ENCODE measurements at places on chromosomes 12 and 14.

DNA sequence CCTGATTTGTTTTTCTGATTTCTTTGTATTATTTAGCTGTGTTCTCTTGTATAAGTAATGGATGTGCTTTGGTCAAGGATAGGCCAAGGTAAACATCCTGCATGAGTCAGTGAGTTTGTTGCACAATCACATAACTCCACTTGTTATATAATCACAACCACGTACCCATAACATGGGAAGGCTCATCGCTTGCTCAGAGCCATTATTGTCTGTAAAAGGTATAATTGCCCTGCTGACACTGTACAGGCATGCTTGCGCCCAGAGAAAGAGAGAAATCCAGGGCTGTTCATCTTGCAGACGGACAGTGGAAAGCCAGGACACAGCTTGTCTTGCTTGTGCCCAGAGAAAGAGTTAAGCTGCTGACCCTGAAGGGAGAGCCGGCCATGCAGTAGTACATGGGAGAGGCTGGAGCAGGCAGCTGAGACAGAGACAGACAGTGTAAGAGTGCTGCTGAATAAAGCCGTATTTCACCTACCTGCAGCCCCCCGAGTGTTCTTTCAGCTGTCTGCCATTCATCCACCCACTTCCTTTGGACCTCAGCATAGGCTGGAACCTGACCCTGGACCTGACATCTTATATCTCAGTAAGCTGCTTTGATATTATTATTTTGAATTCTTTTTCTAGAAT is 174.7 kb upstream of the DAAM1 start:
- DNase-seq, result no peak

GRCh38 chr12:106226884-106227640 is 20.8 kb downstream of the CKAP4 start:
- DNase-seq, result no peak

- DNase-seq, result peak; percentile 60
Measured at GRCh38 chr14:24329736-24330135, 5.1 kb downstream of the ADCY4 start.

DNA sequence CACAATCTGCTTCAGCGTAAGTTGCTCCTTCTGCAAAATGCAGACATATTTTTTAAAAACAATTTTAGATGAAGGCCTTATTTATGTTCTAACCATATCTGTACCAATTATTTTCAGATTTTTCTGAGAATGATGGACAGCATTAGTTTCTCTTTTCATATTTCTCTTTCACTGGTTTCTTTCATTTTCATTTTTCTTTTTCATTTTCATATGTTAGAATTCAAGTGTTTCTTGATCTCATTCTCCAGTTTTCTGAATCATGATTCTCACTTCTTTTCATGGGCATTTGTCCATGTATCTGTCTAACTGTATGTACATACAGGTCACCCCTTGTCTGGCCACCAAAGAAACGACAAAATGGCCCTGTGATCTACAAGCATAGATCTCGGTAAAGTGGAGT is 346.6 kb downstream of the NAV3 start:
- no peak for DNase-seq

DNA sequence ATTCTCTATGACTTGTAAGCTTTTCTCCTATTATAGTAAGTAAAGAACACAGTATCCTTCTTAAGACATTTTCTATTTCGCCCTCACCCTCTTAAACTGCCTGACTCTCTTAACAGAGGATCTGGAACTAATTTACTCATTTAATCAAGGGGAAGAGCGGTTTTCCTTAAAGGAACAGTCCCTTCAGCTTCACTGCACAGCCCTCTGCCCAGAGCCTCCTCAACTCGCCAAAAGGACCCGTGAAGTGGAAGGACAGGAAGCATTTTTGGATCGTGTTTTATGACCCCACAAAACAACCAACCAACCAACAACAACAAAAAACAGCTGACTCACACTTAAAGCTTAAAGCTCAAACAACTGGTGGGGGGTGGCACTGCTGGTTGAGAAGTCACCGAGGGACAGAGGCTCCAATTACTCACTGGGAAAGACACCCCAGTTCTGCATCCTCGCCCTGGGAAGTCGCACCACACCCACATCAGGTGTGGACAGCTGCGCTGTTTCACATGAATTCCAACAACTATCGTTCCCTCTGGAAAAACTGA is 35.7 kb downstream of the NID2 start:
- no peak for DNase-seq

GRCh38 chr12:20028033-20028432 is 340.3 kb upstream of the PDE3A start:
- no peak for DNase-seq

- no peak for DNase-seq
Measured at GRCh38 chr12:104719700-104720338, 238.3 kb downstream of the SLC41A2 start.

- peak; percentile 88 for DNase-seq
Measured at GRCh38 chr12:43835656-43836474, at the start of gene TMEM117. Gene TMEM117 (plus strand): TSS chr12:43836081.

GRCh38 chr14:59301354-59301753 is 112.9 kb downstream of the DAAM1 start:
- no peak for DNase-seq

DNA sequence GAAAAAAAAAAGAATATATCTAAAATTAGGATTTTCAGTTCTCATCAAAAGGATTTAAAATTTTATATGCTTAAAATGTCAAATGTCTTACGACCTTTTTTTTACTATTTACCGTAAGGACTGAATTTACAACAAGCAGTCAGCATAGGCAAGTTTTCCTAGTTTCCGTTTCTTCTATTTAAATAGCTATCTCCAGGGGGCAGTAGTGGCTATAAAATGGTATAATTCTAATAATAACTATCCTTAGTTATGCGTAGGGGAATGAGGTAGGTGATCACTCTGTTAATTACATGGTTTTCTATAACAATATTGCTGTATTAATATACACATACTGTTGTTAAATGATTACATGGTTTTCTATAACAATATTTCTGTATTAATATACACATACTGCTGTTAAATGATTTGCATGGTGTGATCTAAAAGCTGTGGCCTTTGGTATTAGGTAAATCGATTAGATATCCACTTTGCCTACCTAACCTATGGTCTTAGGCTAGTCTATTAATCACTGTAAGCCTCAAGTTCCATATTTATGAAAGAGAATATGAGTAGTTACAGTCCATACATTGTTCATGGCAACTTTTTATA is 217.7 kb upstream of the PDZRN4 start:
- no peak for DNase-seq

GRCh38 chr14:78005325-78005724 is 164.8 kb upstream of the NRXN3 start:
- no peak for DNase-seq

- no peak for DNase-seq
Measured at GRCh38 chr12:105907982-105908381, 230.8 kb downstream of the NUAK1 start.

DNA sequence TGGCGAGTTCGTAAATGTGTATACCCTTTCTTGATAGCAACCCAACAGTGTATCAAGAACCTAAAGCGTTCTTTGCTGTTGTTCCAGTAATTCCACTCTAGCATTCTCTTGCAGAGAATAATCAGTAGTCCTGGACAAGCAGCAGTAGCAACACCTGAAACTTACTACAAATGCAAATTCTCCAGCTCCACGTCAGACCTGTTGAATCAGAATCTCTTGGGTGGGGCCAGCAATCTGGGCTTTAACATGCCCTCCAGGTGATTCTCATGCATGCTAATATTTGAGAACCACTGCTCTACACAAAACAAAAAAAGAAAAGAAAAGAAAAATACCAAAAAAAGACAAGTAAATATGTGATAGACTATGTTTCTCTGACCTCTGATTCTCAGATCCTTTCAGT is 10.1 kb downstream of the PTGDR start:
- DNase-seq, result no peak

DNA sequence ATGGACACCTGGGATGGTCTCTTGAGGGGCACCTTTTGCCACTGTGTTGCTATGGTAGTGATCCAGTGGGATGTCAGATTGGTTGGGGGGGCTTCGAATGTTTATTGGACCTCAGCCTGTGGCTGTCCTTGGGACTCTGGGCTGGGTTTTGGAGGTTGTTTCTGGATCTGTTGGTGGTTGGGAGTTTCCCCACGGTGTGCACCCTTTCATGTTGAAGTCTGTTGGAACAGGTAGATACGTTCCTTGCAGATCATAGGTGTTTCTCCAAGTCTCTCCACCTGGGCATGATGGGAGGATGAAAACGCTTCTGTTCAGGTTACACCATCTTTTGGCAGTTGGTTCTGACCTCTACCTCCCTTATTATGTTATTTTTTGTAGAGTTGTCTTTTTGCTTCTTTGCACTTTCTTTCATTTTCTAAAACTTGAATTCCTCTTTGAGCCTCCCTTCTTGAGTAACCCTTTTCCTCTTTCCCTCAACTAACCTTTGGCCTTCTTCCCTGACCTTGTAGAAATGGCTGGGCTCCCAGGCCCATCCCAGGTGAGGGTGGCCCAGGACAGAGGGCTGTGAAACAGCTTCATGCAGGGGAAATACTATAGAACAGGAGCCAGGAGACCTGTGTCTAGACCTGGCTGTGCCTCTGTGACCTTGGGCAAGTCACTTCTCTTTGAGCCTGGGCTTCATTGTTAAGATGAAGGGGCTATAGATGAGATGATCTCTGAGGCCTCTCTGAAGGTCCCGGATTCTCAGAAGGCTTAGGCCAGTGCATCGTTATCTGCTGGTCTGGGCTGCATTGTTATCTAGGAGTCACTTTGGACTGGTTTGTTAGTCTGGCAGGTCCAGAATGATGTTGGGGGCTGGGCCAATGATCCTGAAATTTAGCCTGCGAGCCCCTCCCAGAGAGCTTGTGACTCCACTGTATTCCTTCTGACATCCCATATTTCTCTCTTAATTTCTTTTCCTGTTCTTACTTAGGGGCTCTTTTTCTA is 2.0 kb downstream of the ATN1 start:
- no peak for DNase-seq

GRCh38 chr12:94416613-94417012 is 43.1 kb downstream of the CEP83 start:
- DNase-seq, result no peak

- DNase-seq, result no peak
Measured at GRCh38 chr12:95701275-95701674, 89.3 kb downstream of the NTN4 start.

- DNase-seq, result no peak
Measured at GRCh38 chr12:125220404-125221273, 155.4 kb downstream of the AACS start.

GRCh38 chr12:118183711-118184110 is 47.8 kb downstream of the PEBP1 start:
- DNase-seq, result no peak

DNA sequence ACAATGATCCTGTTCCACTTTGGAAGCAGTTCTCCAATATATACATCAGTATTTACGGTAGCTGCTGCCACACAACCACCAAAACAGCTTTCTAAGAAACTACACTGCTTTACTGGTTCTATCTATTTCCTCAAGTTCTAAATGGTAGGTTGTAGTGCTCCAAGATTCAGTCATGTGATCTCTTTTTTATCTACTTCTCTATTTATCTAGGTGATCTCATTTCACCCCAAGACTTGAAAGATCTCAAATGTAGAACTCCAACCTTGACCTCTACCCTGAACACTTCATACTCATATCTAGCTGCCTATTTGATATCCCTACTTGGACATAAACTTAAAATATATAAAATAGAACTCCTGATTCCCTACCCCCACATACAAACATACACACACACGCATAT is 133.9 kb upstream of the RAP1B start:
- no peak for DNase-seq

DNA sequence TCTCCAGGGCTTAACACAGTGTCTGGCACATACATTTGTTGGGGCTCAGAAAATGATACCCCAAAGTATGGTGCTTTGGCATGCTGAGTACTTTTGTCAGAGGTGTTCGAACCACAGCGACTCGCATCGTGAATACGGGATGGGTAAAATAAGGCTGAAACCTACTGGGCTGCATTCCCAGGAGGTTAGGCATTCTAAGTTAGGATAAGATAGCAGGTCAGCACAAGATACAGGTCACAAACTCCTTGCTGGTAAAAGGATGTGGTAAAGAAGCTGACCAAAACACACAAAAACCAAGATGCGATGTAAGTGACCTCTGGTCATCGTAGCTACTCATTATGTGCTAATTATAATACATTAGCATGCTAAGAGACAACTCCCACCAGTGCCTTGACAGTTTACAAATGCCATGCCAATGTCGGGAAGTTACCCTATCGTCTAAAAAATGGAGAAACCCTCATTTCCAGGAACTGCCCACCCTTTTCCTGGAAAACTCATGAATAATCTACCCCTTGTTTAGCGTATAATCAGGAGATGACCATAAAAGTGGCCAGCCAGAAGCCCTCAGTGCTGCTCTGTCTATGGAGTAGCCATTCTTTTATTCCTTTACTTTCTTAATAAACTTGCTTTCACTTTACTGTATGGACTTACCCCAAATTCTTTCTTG is 3.3 kb upstream of the AEBP2 start:
- no peak for DNase-seq

DNA sequence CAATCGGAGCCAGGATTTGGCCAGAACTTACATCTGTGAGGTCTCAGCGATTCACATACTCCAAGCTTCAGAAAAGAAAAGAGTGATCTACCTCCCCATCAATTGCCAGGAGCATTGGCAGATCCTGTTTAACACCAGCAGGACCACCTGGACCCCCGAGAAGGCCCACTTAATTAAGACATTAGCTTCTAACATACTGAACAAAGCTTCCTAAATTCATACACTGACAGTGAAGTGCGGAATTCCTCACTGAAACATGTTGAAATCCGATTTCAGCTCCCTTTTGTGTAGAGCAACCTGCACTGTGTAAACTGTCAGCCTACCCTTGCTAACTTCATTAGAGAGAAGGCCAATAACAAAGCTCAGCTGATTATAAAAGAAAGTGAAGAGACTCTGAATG is 274.0 kb downstream of the NOVA1 start:
- no peak for DNase-seq

- no peak for DNase-seq
Measured at GRCh38 chr12:102957339-102958050, at the start of gene ASCL1. Gene ASCL1 (plus strand): TSS chr12:102957674. CDS start chr12:102958245, 571 bp downstream.

GRCh38 chr12:53378222-53378621 is 1.8 kb upstream of the SP1 start:
- DNase-seq, result no peak

GRCh38 chr12:129325566-129325965 is 472.3 kb downstream of the GLT1D1 start:
- DNase-seq, result no peak

GRCh38 chr14:100130521-100130920 is 28.9 kb downstream of the DEGS2 start:
- no peak for DNase-seq

DNA sequence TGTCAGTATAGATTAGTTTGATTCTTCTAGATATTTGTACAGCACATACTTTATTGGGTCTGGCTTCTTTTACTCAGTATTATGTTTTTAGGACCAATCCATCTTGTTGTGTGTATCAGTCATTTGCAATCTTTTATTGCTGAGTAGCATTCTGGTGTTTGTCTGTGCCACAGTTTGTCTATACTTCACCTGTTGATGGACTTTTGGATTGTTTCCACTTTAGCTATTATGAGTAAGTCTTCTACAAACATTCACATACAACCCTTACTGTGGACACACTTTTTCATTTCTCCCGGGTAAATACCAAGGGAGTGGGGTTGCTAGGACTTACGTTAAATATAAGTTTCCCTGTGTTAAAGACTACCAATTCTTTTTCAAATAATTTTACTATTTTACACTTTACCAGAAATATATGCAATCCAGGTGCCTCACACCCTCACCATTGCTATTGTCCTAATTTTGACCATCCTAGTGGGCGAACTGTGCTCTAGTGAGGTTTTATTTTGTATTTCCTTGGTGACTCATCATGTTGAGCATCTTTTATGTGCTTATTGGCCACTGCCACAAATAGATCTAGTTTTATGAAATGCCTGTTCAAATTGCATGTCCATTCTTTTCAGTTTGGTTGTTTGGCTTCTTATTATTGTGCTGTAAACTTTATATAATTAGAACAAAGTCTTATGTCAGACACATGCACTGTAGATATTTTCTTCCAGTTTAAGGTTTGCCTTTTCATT is 304.7 kb upstream of the TMTC1 start:
- DNase-seq, result no peak

Data from left cardiac atrium (tissue), 4 donors.